ENCODE measurements at places on chromosomes 16 and 17.

DNA sequence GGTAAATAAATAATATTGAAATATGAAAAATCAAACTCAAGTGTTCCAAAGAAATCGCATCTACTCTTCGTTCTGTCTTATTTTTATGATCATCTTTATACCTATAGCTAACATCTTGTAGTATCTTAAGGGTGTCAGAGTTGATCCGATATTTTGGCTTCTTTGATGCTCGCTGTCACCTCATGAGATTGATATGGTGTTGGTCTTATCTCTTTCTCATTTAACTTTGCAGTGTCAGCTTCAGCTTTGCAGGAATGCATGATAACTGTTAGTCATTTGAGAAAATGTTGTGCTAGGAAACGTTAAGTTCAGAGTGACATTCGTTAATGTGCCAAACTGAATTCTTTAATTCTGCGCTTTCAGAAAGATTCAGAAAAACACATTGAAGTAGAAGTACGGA, 19.4 kb downstream of the NOL11 start:
- DNase-seq, result no peak

DNA sequence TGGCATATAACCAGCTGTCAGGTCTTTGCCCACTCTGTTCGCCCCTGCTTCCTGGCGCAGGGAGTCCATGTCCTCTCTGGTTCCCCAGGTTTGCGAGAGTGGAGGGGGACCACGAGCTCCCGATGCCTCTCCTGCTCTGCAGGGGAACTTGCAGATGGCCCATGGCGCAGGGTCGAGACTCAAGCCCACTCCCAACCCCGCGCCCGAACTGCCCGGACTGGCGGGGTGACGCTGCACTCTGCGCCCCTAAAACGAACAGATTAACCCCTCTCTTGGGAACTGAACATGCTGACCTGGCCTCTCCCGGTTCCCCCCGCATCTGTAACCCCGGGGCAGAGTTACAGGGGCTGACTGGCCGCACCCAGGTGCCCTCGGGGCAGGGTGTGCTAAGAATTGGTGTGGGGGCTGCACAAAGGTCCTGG, 681 bp upstream of the PLA2G15 start:
- no peak for DNase-seq

DNA sequence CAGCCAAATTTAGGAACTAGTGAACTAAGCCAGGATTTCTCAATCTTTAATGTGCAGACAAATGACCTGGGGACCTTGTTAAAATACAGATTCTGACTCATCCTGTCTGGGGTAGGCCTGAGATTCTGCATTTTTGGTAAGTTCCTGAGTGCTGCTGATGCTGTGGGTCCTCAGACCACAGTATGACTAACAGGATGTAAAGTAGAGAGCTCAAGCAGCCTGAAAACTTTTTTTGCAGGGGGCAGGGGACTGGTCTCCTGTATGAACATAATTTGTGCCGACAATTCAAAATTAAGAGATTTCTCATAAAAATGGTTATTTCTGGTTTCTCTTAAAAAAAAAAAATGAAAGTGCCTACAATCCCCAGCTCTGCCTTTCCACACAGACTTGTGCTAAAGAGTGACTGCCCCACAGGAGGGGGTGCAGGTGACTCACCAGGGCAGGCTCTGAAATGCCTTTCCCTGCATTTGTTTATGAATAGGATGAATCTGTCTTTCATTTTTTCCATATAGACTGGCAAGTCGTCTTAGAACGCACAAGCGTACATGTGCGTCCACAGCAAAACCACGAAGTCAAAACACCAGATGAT, 271.5 kb downstream of the PHKB start:
- DNase-seq, result no peak

DNA sequence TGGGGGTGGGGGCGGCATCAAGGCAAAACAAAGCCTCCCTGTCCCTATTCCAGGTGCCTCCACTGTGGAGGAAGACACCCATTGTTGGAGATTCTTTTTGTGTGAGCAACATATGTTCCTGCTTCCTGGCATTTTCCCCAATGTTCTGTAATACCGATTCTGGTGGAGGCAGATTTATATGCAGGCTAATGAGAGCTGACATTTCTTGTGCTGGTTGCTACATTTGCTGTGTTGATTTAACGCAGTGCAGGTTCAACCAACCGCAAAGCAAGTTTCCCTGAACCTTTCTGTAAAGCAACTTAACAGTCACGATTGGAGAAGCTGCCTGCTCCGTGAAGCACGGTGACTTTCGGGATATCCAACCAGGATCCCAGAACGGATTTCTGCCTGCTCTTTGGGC, 260.5 kb downstream of the CBLN1 start:
- no peak for DNase-seq

GRCh38 chr17:79953335-79953734, 82.3 kb downstream of the TBC1D16 start:
- no peak for DNase-seq

GRCh38 chr17:73879987-73880386, 235.7 kb upstream of the SDK2 start:
- no peak for DNase-seq

- DNase-seq, result no peak
These were observed 21.5 kb upstream of the PECAM1 start for GRCh38 chr17:64411999-64412771.

DNA sequence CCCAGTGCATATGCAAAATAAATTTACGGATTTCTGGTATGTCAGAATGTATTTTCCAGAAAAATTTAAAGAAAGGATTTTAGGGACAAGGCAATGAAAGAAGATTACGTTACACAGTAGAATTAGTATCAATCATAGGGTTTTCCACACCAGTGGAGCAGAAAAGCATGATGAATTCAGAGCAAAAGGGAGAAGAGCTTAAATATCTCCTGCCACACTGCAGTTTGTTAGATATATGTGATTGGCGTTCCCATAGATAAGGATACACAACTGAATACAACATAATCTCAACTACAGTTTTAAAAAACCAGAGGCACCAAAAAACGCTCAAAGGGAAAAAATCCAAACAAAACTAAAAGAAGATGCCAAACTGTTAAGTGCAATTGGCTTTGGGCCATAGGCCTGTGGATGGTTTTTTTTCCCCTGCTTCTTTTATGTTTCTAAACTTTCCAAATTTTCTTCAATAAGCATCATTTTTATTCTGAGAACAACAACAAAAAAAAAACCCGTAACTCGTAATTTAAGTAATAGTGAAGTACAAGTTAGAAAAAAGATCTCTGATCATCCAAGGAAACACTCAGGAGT, 22.3 kb downstream of the MARF1 start:
- DNase-seq, result no peak

- no peak for DNase-seq
These were observed 19.5 kb upstream of the MSI2 start for GRCh38 chr17:57236686-57237299.

GRCh38 chr16:2278272-2278608, 10.3 kb upstream of the RNPS1 start:
- no peak for DNase-seq

GRCh38 chr17:57531648-57532504, 213.2 kb downstream of the CCDC182 start:
- DNase-seq, result no peak

- no peak for DNase-seq
These were observed 19.2 kb downstream of the GJD3 start for GRCh38 chr17:40345161-40345993.

- DNase-seq, result no peak
These were observed 137.8 kb downstream of the CYB561 start for GRCh38 chr17:63308272-63308671.
